Activated CD4-positive, alpha-beta T cell treated with anti-CD3 and anti-CD28 coated beads, Interleukin-2, amount 10 ng/mL, durations not matched to agents 7 days and 5 days (primary cell): ENCODE measurements at places on chromosomes 7 and 10. TPM values are rescaled to one million over a fixed set of nuclear protein-coding genes. Genes with fewer than 3 reads are reported as not detected.

The DIP2C gene
- total RNA-seq = 2.3 TPM

The ANKRD7 gene
- total RNA-seq = not detected

The PALD1 gene
- 1.5 TPM for total RNA-seq

DNA sequence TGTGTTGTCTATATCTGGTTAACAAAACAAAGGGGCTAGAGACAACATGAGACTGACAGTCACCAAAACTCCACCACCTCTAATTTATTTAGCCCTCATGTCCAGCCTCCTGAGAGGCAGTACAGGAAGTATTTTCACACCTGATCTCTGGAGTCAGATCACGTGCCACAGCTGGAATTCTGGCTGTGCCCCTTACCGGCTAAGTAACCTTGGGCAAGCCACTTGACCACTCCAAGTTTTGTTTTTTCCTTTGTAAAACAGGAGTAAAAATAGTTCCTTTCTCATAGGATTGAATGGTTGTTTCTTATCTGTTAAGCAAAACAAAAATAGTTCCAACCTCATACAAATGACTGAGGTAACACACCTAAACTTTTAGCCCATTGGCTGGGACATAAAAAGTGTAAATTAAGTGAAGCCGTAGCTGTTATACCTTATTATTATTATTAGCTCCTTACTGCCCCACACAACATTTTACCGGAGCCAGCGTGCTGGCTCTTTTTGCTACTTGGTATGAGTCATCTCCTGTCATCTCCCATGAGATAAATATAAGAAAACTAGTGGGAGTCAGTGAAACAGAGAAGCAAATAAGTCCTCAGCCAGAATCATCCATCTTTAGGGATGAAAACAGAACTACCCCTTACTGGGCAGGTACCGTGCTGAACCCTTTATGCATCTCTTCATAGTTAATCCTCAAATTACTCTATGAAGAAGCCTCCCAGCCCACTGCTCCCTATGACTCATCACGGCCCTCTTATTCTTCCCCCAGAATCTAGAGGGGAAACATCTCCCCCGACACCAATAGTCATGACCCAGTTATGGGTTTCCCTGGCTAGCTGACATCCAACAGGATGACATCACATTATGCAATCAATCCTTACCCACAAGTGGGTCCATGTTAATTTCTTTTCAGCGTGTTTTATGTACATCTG is 44.9 kb downstream of the PPP1R3C start:
- H3K36me3 ChIP-seq = no peaks in the 10 kb centered on the region
- H3K27me3 ChIP-seq = peaks cover 13% of the 10 kb centered on the region
- no peaks in the 10 kb centered on the region for H3K4me1 ChIP-seq
- DNase-seq = no peak

- no peak for DNase-seq
- H3K27me3 ChIP-seq = no peaks in the 10 kb centered on the region
- no peaks in the 10 kb centered on the region for H3K36me3 ChIP-seq
- H3K4me1 ChIP-seq = no peaks in the 10 kb centered on the region
Measured at GRCh38 chr7:86477343-86477935, 166.3 kb upstream of the GRM3 start.

DNA sequence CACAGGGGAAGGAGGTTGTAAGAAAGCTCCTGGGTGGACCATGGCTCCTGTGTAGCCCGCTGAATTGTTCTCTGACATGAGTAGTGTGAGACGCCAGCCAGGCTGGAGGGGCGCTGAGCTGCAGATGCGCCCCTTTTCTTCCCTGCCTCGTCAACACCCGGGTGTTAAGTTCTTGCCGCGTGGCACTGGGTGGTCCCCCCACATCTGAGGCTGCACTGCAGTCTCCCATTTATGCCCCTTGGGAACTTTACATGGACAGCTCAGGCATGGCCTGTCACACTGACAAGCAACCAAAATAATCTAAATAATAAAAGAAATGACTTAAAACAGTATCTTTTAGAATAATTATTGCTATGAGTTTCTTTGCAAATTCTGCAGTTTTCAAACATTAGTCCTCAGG is 34.6 kb upstream of the HSPA12A start:
- H3K36me3 ChIP-seq = no peaks in the 10 kb centered on the region
- DNase-seq = no peak
